ENCODE measurements at places on chromosomes 7 and 10. TPM values are rescaled to one million over a fixed set of nuclear protein-coding genes. Genes with fewer than 3 reads are reported as not detected.
A peak's percentile ranks its signal among the peaks of the same experiment; 100 is the strongest.

The PIK3AP1 gene
- 5.1 TPM for total RNA-seq

The CLDN15 gene
- total RNA-seq: 28.7 TPM

The PON3 gene
- not detected for total RNA-seq

The UCN3 gene
- total RNA-seq: not detected

The EBF3 gene
- not detected for total RNA-seq

DNA sequence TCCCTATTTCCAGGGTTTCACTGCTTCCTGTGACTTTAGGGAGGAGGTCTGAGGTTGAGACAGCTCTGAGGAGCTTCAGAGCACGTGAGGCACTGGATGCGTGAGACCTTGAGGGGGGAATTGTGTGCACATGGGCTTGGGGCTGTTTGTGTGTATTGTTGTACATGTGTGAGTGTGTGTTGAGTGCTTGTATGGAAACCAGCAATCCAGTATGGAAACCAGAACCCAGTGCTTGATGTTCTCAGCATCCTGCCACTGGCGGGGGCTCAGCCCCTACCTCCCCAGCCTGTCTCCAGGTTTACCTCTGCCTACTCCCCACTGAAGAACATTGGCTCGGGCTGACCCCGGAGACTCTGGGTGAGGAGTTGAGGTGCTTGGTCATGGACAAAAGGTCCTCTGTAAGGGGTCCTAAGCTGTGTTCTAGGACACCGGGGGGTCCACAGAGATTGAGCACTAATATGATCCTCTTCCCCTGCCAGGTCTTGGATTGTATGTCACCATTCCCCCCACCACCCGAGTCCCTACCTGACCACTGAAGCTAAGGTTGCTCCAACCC, 20.8 kb downstream of the SFTPD start:
- DNase-seq: no peak

DNA sequence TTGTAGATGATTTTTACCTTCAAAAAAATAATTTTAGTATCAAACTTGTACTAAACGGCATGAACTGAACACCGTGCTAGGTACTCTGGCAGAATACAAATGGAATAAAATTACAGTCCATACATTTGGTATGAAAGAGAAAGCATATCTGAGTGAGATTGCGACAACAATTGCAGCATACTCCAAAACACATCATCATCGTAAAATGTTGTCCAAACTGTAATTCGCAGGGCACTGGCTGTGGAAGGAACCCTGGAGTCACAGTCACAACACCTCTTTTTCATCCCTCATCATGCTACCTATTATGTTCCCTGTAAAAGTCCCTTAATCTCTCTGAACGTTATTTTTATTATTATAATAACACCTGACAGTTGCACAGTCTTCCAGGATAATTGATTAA, 13.5 kb downstream of the CREM start:
- no peak for DNase-seq

DNA sequence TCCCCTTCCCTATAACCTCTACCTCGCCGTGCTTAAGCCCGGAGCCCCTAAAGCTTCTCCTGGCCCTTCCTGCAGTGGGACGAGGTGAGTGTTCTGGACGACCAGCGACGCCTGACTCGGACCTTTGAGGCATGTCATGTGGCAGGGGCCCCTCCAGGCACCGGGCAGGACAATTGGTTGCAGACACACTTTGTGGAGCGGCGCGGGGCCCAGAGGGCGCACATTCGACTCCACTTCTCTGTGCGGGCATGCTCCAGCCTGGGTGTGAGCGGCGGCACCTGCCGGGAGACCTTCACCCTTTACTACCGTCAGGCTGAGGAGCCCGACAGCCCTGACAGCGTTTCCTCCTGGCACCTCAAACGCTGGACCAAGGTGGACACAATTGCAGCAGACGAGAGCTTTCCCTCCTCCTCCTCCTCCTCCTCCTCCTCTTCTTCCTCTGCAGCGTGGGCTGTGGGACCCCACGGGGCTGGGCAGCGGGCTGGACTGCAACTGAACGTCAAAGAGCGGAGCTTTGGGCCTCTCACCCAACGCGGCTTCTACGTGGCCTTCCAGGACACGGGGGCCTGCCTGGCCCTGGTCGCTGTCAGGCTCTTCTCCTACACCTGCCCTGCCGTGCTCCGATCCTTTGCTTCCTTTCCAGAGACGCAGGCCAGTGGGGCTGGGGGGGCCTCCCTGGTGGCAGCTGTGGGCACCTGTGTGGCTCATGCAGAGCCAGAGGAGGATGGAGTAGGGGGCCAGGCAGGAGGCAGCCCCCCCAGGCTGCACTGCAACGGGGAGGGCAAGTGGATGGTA, 9.2 kb downstream of the EPHB6 start:
- no peak for DNase-seq

DNA sequence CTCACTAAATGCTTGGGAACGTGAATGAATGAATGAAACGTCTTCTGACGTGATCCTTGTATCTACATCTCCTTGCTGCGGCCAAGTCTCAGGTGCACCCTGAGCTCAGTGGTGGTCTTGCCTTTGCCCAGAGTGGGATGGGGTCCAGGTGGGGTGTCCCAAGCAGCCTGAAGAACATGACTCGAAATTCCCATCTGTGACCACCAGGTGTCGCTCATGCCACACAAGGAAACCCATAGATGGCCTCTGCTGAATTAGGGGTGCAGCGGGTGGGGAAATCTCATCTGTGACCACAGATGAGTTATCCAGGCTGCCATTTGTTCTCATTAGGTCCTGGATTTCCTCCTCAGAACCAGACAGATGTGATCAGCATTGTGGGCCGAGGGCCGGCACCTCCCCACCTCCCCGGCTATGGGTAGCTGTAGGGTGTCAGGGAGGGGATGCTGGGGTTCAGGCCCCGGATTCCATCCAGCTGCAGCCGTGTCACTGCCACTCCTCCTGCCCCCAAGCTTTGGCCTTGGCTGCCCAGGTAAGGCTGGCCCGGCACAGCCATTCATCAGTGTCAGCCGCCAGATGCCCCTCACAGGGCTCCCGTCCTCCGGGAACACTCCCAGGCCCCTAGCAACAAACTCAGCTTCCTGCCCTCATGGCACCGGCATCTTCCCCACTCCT, 21.0 kb upstream of the GNA12 start:
- DNase-seq: peak; percentile 79

DNA sequence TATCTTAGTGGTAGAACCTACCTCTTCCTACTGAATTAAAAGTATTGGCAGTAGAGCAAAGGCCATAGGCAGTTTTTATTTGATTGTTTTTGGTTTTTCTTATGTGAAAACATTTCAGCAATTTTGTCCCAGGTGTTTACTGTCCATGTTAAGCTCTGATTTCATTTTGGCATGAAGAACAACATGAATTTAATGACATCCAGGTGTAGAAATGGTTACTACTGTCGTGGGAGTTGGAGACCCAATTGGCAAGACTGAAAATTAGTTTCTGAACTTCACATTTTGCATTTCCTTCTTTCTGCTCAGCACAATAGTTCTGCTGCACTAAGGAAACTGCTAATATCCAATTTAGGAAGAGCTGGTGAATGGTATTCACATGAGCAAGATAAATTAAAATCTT, 38.0 kb upstream of the TMEM196 start:
- no peak for DNase-seq

DNA sequence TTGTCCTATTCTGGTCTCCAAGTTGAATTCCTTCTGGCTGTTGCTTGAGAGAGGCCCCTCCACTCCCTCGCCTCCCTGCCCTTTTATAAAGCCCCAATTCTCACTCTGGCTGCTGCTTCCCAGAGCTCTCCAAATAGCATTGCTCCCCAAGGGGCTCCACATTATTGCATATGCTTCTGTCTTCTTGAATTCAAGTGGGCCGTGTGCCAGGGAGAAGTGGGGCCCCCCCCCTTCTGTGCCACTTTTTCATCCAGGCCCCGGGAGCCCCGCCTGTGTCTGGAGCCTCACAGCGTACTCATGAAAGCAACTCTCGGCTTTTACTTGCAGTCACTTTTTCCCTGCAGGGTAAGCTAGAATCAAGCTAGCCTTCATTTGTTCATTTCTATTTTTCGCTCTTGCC, 265.1 kb downstream of the CCSER2 start:
- no peak for DNase-seq

DNA sequence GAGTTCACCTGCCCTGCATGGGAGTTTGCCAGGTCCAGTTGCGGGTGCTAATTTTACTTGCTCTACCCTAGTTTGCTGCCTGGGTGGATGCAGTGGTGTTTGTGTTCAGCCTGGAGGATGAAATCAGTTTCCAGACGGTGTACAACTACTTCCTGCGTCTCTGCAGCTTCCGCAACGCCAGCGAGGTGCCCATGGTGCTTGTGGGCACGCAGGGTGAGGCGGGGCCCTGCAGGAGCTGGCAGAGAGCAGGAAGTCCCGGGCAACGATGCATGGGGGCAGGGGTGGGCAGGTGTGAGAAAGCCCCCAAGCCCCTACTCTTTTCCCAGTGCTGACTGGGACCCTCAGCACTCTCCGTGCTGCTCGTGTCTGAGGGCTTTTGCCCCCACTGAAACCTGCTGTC, 31.3 kb downstream of the AGAP3 start:
- DNase-seq: peak; percentile 25

DNA sequence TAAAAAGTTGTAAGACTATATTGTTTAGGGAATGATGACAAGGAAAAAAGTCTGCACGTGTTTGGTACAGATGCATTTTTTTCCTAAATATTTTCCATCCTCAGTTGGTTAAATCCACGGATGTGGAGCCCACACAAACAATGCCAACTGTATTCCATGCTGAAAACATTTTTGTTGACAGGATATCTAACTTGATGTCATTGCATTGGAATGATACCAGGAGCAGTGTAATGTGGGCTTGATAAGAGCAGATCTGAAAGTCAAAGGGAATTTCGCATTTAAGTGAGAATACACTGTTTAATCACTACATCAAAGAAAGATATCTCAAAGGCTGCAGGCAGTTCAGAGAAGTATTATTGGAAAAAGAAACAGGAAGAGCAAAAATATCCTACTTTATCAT, 49.5 kb upstream of the TMEM140 start:
- no peak for DNase-seq

DNA sequence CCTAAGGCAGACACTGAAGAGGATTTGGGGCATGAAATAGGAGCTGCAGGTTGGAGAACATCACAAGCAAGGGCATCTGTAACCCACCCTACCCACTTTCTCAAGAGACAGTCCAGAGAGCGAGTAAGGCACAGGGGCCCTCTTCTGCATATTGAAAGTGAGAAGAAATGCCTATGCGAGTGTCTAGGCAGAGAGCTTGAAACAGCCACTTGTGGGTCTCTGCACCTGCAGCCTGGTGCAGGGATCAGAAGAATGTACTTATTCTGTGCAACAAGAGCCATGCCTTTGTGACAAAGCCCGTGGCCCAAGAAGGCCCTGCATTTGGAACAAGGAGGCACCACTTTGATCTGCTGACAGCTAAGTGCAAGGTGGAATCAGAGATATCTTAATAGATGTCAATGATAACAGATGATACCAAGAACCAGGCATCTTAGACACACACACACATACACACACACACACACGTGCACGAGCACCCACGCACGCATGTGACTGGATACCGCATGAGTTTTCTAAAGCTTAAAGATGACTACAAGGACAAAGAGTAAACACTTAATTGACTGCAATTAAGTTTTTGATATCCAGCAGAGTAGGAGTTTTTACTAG, 89.3 kb downstream of the NPSR1 start:
- DNase-seq: no peak

- no peak for DNase-seq
These were observed 165.8 kb downstream of the NRF1 start for GRCh38 chr7:129777195-129777844.

DNA sequence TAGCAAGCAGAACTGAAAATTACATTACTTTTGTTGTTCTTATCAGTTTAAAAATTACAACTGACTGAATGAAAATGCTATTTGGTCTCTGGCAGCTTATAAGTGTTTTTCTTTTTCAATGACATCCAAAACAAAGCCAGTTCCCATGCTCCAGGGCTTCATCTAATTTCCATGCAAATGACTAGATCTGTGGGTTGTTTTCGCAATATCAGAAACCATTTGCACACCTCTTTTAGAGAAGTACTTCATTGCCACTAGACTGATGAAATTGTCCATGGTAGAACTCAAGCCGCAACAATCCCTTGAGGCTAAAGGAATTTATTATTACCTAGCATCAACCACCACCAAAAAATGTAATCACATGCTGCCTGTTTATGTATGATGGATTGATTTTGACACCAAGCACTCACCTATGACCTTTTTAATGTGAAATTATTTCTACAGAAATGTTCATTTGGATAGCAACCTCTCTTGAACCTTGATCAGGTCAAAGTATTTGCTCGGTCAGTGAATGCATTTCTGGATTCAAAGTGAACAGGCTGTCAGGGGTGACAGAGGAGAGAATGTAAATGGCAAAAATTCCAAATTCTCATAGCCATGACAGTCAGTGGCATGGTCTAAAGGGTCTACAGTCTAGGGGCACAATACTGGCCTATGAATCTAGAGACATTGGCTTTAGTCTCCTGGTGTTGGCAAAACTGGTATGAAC, 769.3 kb downstream of the SORCS1 start:
- DNase-seq: no peak

GRCh38 chr10:4607681-4608080, 218.3 kb upstream of the AKR1E2 start:
- DNase-seq: no peak

DNA sequence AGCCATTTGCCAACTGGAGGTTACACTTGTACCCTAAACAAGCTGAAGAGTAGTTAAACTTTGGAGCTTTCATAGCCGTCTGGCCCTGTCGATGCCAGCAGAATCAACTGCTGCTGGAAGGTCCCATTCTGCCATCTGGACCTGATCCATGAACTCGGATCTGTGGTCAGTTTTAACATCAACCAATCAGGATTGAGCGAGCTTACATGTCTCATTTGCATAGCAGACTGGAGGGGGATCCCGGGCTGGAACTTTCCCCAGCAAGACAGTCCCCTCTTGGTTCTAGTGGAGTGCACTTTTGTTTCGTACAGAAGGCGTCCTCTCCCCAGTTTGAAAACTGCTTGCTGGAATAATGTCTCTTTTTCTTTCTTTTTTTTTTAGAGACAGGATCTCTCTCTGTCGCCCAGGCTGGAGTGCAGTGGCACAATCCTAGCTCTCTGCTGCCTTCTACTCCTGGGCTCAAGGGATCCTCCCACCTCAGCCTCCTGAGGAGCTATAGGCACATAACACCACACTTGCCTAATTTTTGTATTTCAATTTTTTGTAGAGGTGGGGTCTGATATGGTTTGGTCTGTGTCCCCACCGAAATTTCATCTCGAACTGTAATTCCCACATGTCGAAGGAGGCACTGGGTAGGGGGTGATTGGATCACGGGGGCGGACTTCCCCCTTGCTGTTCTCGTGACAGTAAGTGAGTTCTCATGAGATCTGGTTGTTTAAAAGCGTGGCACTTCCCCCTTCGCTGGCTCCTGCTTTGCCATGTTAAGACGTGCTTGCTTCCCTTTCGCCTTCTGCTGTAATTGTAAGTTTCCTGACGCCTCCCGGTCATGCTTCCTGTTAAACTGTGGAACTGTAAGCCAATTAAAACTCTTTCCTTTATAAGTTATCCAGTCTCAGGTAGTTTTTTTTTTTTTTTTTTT, 42.8 kb upstream of the SEPHS1 start:
- no peak for DNase-seq

Measured in activated T-cell treated with anti-CD3 and anti-CD28 coated beads, Interleukin-2, amount 50 U/mL, for 72 hours (primary cell).